ENCODE measurements at places on chromosomes 3 and 15.

- DNase-seq = no peak
Measured at GRCh38 chr3:9246189-9246588, 3.3 kb downstream of the SRGAP3 start.

- no peak for DNase-seq
Measured at GRCh38 chr15:81221449-81221848, 24.8 kb downstream of the IL16 start.

DNA sequence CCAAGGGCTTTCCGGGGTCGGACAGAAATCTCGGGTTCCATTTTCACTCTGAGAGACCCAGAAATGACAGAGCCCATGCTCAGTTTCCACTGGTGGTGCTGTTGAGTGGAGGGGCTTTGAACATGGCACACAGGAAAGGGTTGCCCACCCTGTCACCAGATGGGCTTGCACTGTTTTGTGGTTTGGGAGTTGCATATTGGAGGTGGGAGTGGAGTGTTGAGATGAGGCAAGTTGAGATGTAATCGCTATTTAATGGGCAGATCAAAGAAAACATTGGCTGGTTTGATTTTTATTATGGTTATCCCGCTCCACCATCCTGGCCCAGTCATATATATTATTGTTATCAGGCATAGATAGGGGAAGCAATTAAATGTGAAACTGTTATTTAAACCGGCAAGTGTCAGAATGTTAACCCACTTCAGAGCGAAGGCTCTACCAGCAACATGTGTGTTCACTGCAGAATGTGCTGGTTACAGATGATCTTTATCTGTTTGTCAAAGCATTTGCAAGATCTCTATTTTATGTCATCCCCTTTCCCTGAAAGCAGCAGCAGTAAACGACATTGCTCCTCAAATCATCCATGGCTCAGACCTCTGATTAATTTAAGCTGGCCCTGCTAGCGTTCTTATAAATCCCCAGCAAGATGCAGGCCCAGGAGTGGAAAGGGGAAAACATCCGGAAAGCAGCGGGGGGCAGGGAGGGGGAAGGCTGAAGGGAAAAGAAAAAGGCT is 58.3 kb upstream of the TSEN2 start:
- no peak for DNase-seq

- DNase-seq = no peak
Measured at GRCh38 chr3:146221276-146221675, 29.6 kb downstream of the PLSCR4 start.

- DNase-seq = no peak
Measured at GRCh38 chr15:78937132-78937739, 7.6 kb downstream of the CTSH start.

GRCh38 chr3:13231781-13232666 is 158.8 kb upstream of the IQSEC1 start:
- DNase-seq = no peak

Data from activated T-cell treated with anti-CD3 and anti-CD28 coated beads, Interleukin-2, amount 50 U/mL, for 24 hours (primary cell).